Neuronal stem cell (in vitro differentiated cells): ENCODE measurements at places on chromosomes 7 and 10.
A peak's percentile ranks its signal among the peaks of the same experiment; 100 is the strongest.

DNA sequence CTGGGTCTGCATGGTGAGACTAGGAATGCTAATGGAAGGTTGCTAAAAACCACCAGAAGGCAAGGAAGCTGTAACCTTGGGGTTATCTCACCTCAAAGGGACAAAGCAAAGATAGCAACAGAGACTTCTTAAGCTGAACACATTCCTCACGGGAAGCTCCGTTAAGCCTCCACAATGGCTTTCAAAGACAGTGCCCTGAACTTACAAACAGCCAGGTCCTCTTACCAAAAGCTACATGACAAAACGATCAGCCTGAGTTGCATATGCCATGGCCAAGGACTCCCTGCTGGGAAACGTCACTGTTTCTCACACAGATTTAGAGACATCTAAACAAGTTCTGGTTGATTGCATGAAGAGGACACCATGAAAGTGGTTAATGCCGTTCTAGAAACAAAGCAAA lies 52.7 kb downstream of the HTR5A start:
- H3K27ac ChIP-seq, result no peak overlapping the region
- H3K27me3 ChIP-seq, result no peaks in the 10 kb centered on the region
- H3K36me3 ChIP-seq, result no peaks in the 10 kb centered on the region
- no peak for DNase-seq
- H3K4me3 ChIP-seq, result no peak overlapping the region
- H3K4me1 ChIP-seq, result peaks cover 2% of the 10 kb centered on the region

DNA sequence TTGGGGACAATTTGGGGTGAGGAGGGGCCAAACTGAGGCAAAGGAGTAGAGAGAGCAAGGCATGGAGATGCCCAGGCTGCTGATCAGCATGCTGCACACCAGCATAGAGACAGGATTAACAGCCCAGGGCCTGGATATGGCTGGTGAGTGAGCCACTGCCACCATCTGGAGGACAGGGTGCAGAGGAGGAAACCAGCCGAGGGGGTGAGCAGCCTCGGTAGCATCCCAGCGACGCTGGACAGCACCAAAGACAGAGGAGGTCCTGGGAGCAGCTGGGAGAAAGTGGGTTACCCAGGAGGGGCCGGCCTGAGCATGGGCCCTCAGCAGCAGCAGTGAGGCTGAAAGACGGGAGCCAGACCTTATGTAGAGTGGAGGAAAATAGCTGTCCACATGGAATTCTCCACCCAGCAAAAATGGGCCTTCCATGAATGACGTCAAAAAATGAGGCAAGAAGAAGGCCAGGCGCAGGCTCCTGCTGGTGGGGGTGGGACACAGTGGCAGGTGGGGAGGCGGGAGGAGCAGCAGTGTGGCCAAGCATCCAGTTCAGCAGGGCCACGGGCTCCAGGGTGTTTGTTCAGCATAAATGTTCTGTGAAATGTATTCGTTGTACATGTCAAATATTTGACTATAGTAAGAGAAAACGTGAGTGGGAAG lies 16.7 kb downstream of the RET start:
- no peak overlapping the region for H3K4me3 ChIP-seq
- H3K27ac ChIP-seq, result no peak overlapping the region

GRCh38 chr10:24722131-24722675 lies 1.5 kb downstream of the ARHGAP21 start:
- H3K36me3 ChIP-seq, result no peaks in the 10 kb centered on the region
- no peak for DNase-seq
- peaks cover 5% of the 10 kb centered on the region for H3K4me1 ChIP-seq
- peak overlapping the region; percentile 64 for H3K4me3 ChIP-seq

DNA sequence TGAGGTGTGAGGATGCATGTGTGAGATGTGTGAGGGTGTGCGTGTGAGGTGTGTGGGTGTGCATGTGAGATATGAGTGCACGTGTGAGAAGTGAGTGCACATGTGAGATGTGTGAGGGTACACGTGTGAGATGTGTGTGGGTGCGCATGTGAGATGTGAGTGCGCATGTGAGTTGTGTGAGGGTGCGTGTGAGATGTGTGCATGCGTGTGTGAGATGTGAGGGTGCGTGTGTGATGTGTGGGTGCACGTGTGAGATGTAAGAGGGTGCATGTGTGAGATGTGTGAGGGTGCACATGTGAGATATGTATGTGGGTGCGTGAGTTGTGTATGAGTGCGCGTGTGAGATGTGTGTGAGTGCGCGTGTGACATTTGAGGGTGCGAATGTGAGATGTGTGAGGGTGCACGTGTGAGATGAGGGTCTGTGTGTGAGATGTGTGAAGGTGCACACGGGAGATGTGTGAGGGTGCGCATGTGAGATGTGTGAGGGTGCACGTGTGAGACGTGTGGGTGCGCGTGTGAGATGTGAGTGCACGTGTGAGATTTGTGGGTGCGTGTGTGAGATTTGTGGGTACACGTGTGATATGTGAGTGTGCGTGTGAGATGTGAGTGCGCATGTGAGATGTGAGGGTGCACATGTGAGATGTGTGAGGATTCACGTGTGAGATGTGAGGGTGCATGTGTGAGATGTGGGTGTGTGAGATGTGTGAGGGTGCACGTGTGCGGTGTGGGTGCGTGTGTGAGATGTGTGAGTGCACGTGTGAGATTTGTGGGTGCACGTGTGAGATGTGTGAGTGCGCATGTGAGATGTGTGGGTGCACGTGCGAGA lies 30.5 kb downstream of the PPIF start:
- no peak overlapping the region for H3K27ac ChIP-seq
- H3K4me3 ChIP-seq, result peak overlapping the region; percentile 73
- peaks cover 12% of the 10 kb centered on the region for H3K4me1 ChIP-seq
- DNase-seq, result no peak
- no peaks in the 10 kb centered on the region for H3K27me3 ChIP-seq
- H3K36me3 ChIP-seq, result no peaks in the 10 kb centered on the region

GRCh38 chr7:6197801-6198551 lies 74.4 kb downstream of the CYTH3 start:
- DNase-seq, result no peak
- peaks cover 3% of the 10 kb centered on the region for H3K4me1 ChIP-seq
- no peaks in the 10 kb centered on the region for H3K36me3 ChIP-seq
- no peak overlapping the region for H3K4me3 ChIP-seq

- H3K4me3 ChIP-seq, result no peak overlapping the region
- no peak for DNase-seq
- no peaks in the 10 kb centered on the region for H3K4me1 ChIP-seq
- no peak overlapping the region for H3K27ac ChIP-seq
Observed at GRCh38 chr10:46525177-46525823, 31.2 kb downstream of the GPRIN2 start.

DNA sequence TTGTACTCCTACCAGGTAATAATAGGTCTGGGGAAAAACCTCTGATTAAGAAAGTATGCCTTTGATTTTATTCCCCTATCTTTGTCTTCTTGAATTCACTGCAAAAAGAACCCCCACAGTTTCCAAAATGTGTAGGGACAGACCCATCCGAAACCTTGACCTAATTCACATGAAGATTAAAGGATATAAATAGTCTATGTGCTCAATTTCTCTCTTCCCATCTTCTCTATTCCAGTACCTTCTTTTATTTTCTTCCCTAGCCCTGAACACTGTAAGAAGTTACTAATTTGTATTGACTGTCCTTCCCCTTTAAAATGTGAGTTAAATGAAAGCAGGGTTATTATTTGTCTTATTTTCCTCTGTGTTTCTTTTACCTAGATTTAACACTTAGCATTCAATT lies 135.3 kb downstream of the HBP1 start:
- H3K27me3 ChIP-seq, result no peaks in the 10 kb centered on the region
- no peak overlapping the region for H3K4me3 ChIP-seq
- no peaks in the 10 kb centered on the region for H3K36me3 ChIP-seq
- no peak overlapping the region for H3K27ac ChIP-seq
- H3K4me1 ChIP-seq, result no peaks in the 10 kb centered on the region

DNA sequence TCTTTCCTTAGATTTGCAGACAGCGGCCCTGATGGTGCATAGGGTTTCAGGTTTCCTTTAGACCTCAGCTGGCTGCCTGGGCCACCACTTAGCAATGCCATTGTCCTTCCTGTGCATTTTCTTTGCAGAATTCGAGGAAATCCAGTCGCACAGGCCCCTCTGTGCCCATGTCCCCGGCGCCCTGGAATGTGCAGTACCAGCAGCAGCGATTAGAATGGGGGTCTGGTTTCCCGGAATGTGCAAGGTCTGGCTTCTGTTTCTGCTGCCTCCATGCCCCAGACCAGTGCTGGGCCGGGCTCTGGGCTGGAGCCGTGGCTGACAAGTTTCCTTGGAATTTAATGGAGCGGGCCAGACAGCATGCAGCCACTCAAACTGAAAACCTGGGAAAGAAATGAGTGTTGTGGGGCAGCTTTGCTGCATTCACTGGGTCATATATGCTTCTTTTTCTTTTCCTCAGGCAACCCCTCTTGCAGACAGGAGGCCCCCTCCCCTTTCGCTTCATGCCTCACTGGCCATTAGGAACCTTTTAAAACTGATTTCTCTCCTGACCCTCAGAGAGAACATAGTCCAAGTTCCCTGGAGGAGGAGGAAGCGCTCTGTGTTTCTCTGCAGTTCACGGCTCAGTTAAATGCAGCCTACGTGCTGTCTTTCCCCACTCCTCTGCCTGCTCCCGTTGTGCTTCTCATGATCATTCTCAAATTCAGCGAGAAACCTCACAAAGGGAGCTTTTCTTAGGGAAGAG lies 14.4 kb downstream of the HTRA1 start:
- no peak overlapping the region for H3K4me3 ChIP-seq
- no peaks in the 10 kb centered on the region for H3K27me3 ChIP-seq
- no peak overlapping the region for H3K27ac ChIP-seq
- H3K36me3 ChIP-seq, result no peaks in the 10 kb centered on the region
- DNase-seq, result peak; percentile 46
- peaks cover 34% of the 10 kb centered on the region for H3K4me1 ChIP-seq

- H3K36me3 ChIP-seq, result no peaks in the 10 kb centered on the region
- no peaks in the 10 kb centered on the region for H3K27me3 ChIP-seq
- no peak overlapping the region for H3K4me3 ChIP-seq
- peaks cover 7% of the 10 kb centered on the region for H3K4me1 ChIP-seq
Observed at GRCh38 chr10:132454296-132455198, 57.5 kb downstream of the PWWP2B start.

- peaks cover 3% of the 10 kb centered on the region for H3K4me1 ChIP-seq
- H3K27ac ChIP-seq, result peak overlapping the region; percentile 96
- no peak for DNase-seq
Observed at GRCh38 chr10:21518149-21518640, 7.3 kb downstream of the SKIDA1 start.

GRCh38 chr10:19719284-19719683 lies 96.9 kb upstream of the PLXDC2 start:
- H3K4me3 ChIP-seq, result no peak overlapping the region
- no peaks in the 10 kb centered on the region for H3K4me1 ChIP-seq
- DNase-seq, result no peak

DNA sequence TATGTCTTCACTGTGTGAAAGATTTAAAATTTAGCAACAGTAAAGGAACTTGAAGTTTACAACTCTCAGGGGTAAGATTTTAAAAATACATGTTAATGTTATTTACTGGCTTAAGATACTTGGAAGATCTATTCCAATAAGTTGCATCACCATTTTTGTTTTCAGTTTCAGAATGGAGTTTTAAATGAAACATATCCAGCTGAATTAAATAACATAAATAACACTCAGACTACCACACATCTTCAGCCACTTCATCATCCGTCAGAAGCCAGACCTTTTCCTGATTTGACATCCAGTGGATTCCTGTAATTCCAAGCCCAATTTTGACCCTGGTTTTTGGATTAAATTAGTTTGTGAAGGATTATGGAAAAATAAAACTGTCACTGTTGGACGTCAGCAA lies 44.3 kb downstream of the AHR start:
- H3K36me3 ChIP-seq, result no peaks in the 10 kb centered on the region
- no peak overlapping the region for H3K4me3 ChIP-seq
- no peaks in the 10 kb centered on the region for H3K4me1 ChIP-seq
- H3K27ac ChIP-seq, result no peak overlapping the region

DNA sequence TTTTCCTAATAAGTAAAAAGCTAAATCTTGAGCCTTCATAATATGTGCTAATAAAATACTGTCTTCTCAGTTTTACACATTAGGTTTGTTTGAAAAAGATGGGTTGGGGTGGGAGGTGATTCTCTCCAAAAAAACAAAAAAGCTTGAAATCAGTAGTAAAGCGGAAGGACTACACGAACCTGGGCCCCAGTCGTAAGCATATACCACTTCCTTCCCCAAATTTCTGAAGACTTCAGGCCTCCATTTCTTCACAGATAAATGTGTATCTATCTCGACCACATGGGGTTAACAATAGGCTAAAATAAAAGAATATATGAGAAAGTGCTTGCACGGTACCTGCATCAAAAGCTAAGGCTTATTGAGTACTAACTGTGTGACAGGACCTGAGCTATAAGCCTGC lies 51.6 kb upstream of the PAX2 start:
- H3K27me3 ChIP-seq, result no peaks in the 10 kb centered on the region
- no peaks in the 10 kb centered on the region for H3K36me3 ChIP-seq
- no peak overlapping the region for H3K27ac ChIP-seq
- DNase-seq, result no peak
- H3K4me3 ChIP-seq, result no peak overlapping the region
- no peaks in the 10 kb centered on the region for H3K4me1 ChIP-seq

DNA sequence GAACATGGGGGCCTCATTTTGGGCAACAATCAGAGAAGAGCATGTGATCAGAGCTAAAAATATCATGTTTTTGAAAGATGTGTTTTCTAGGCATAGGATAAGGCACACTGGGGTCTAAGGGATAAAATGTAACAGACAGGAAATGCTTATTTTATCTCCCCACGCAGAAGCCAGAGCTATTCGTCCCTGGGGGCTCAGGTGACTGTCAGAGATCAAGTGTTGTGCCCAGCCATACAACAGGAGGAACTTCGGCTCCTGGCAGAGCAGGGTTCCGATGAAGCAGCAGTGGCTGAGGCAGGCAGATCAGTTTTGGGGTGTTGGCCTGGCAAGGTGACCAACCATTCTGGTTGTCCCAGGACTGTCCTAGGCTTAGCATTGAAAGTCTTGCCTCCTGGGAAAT lies 15.2 kb downstream of the NPY start:
- no peak for DNase-seq
- H3K36me3 ChIP-seq, result no peaks in the 10 kb centered on the region
- no peak overlapping the region for H3K27ac ChIP-seq
- no peak overlapping the region for H3K4me3 ChIP-seq
- no peaks in the 10 kb centered on the region for H3K4me1 ChIP-seq

- no peaks in the 10 kb centered on the region for H3K36me3 ChIP-seq
- no peaks in the 10 kb centered on the region for H3K27me3 ChIP-seq
- peaks cover 10% of the 10 kb centered on the region for H3K4me1 ChIP-seq
- DNase-seq, result no peak
- no peak overlapping the region for H3K4me3 ChIP-seq
- H3K27ac ChIP-seq, result no peak overlapping the region
Observed at GRCh38 chr7:104943502-104944343, 70.3 kb upstream of the KMT2E start.

DNA sequence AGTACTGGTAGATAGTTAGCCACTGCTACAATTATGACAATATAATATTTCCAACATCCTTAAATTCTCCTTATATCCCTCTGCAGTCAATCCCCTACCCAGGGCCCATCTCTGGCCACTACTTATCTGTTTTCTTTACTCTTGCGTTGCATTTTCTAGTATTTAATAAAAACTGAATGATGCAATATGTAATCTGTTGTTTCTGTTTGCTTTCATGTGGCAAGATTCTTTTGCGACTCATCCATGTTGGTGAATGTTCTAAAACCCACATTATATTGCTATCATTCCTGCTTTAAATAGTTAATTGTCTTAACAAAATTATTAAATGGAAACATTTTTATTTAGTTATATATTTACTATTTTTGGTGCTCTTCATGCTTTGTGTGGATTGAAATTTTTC lies 338.5 kb downstream of the MDFIC start:
- no peak for DNase-seq
- no peaks in the 10 kb centered on the region for H3K27me3 ChIP-seq
- no peak overlapping the region for H3K4me3 ChIP-seq
- H3K27ac ChIP-seq, result no peak overlapping the region
- no peaks in the 10 kb centered on the region for H3K4me1 ChIP-seq
- no peaks in the 10 kb centered on the region for H3K36me3 ChIP-seq

GRCh38 chr10:124035928-124036558 lies 57.4 kb downstream of the CHST15 start:
- no peak for DNase-seq
- H3K36me3 ChIP-seq, result peaks cover 43% of the 10 kb centered on the region
- no peak overlapping the region for H3K27ac ChIP-seq
- no peak overlapping the region for H3K4me3 ChIP-seq
- H3K4me1 ChIP-seq, result peaks cover 2% of the 10 kb centered on the region
